Retina (tissue), 1 donor: ENCODE measurements at places on chromosomes 3 and 15.

GRCh38 chr15:89196994-89197393, 24.4 kb downstream of the RLBP1 start:
- DNase-seq = no peak

- DNase-seq = no peak
Observed at GRCh38 chr15:49015896-49016295, 30.4 kb downstream of the SECISBP2L start.

- no peak for DNase-seq
Observed at GRCh38 chr15:26103002-26103404, 239.9 kb upstream of the ATP10A start.

DNA sequence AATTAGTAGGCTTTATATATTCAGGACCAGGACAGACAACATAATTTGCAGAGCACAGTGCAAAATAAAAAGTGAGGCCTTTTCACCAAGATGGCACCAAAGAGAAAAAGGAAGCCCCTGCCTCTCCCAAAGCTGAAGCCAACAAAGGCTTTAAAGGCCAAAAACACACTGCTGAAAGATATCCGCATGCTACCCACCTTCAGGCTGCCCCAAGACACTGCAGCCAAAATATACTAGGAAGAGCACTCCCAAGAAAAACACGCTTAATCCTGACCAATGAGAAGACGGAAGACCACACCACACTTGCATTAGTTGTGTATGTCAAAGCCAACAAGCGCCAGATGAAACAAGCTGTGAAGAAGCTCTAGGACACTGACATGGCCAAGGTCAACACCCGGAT, 38.0 kb downstream of the PIK3CB start:
- no peak for DNase-seq

GRCh38 chr3:133869586-133869985, 26.1 kb downstream of the RAB6B start:
- no peak for DNase-seq

DNA sequence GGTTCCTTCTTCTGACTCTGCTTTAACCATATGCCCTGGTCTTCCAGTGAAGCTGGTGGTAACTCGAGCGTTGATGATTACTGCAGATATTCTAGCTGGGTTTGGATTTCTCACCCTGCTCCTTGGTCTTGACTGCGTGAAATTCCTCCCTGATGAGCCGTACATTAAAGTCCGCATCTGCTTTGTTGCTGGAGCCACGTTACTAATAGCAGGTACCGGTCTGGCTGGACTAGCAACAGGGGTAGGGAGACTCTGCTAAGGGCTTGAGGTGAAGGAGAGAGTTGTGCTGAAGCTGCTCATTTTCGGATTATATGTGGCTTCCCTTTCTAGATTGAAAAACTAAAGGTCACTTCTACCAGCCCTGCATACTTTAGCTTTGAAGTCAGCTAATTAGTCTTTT, 16.8 kb downstream of the CLDN16 start:
- DNase-seq = no peak

- DNase-seq = no peak
Observed at GRCh38 chr3:90055666-90056065, 948.2 kb downstream of the EPHA3 start.

DNA sequence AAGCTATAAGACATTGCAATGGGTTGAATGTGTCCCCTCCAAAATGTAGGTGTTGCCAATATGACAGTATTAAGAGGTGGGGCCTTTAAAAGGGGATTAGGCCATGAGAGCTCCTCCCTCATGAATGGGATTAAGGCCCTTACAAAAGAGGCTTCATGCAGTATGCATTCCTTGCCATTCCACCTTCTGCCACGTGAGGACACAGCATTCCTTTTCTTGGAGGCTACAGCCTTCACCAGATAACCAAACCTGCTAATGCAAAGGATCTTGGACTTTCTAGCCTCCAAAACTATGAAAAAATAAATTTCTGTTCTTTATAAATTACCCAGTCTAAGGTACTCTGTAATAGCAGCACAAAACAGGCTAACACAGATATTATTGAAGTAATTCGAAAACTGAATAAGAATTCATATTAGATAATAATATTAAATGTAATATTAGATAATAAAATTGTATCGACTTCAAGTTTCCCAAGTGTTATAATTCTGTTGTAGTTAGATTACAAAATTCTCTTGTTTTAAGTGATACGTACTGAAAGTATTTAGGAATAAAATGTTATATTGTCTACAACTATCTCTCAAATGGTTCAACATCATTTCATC, 29.4 kb upstream of the ATP8B4 start:
- peak; percentile 29 for DNase-seq

DNA sequence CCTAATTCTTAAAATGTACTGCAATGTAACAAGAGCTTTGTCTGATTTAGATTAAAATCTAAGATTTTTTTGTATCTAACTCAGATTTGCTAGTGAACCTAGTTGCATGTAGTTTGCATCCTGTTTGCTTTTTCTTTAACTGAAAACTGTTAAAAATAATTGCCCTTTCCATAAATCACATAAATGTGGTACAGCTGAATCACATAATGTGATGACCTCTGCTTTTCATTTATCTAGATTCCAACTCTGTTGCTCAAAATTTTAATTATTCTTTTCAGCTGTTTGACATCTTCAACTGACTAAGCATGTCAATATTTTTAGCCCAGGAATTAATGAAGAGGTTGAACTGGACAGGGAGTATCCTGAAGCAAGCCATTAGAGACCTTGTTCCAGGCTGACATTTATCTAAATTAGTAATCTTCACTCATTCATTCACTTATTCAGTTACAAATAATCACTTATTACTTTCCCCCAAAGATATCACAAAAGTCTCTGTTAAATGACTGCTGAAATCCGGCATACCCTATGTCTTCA, 101.9 kb upstream of the PLXND1 start:
- DNase-seq = no peak

DNA sequence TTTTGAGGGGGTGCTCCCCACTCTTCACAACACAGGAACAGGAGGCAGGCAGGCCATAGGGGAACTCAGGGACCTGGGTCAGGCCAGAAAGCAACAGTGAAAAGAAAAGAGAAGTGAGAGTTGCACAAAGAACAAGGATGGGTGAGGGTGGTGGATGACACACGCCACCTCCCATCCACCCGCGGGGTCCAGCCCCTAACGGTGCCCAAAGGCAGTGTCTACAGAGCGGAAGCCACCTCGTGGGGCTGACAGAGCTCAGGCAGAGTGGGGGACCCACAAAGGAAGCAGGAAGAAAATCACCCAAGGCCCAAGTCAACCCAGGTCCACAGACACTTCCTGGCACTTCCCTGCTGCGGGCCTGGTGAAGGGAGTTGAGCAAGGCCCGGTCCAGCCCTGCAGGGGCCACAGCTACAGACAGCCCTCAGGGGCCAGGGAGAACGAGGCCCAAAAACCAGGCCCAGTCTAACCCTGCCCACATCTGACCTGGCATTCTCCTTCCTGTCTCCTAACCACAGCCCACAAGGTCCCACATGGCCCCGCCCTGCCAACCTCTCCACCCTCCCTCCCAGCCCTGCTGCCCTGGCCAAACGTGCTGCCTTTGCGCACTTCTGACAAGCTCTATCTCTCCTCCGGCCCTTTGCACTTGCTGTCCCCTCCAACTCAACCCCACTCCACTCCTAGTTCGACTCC, 5.9 kb downstream of the NUP210 start:
- no peak for DNase-seq

DNA sequence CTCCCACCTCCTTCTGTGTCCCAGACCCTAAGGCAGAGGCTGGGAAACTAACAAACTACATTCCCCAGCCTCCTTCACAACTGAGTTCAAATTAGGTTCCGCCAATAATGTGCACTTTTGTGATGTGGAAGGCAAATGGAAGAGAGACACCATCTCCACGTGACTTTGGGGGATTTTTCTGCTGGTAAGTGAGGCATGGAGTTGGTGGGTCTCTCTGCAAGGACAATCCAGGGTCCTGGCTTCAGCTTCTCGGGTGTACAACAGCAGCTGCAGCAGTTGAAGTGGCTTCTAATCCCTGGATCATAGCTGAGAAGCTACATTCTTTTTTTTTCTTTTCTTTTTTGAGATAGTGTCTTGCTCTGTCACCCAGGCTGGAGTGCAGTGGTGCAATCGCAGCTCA, 58.9 kb upstream of the GATA2 start:
- no peak for DNase-seq

GRCh38 chr15:66850996-66851310, 148.9 kb downstream of the SMAD6 start:
- no peak for DNase-seq

DNA sequence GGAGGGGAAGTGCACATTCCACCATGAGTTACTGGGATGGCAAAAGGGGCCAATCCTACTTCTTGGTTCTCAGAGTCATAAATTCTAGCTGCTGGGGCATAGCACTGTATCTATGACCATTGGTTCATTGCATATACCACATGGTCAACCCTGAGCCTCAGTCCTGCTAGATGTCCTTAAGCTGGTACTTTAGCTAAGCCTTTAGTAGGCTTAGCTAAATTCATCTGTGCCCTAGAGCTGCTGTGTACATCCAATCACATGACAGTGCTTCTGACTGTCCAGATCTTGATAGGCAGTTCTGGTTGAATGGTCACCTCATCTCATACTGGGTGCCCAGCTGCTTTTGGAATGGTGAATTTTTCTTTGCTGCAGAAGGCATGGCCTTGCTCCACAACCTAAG, 8.2 kb downstream of the NDUFB4 start:
- DNase-seq = no peak

DNA sequence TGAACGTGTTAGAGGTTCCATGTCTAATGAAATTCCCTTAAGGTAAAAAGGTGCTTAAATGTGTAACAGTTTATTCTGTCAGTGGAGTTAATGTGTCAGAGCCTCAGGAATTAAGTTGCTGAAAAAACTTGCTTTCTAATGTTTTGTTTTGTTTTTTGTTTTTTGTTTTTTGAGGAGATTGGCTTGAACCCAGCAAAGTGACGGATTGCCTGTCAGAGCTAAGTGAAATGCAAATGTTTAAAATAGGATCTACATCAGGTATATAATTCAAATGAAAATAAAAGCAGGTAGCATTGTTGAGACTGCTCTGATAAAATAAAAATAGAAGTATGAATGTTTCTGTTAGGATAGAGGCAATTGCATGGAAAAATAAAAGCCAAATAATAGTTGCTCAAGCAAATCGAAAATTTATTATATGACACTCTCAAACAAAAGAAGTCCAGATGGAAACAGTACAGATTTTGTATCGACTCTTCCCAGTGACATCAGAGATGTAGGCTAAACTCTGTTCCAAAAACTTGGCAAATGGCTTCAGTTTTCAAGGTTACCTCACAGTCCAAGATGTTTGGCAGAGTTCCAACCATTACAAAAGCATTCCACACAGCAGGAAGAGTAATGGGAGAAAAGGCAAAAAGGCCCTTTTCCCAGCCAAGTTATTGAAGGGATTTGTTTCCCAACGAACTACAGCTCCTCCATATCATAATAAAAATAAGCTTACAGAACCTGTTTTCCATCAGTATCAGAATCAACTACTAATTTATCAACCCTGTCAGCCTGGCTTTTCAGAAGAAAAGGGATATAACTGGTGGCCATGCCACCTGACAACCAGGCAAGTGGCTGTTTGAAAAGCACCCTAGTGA, 291.0 kb downstream of the TBL1XR1 start:
- DNase-seq = no peak

DNA sequence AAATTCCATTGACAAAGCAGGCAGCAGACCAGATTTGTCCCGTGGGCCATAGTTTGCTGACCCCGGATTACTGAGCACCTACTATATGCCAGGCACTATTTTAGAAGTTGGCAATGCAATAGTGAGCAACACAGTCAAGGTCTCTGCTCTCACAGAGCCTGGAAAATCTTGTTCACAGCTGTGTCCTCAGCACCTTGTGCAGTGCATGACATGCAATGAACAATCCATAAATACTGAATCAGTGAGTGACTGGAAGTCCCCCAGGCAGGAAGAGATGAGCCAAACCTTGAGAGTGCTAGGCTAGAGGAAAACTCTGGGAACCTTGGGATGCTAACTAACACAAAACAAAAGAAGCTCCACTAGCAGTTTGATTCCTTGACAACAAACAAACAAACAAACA, 14.4 kb downstream of the TM4SF1 start:
- DNase-seq = no peak

DNA sequence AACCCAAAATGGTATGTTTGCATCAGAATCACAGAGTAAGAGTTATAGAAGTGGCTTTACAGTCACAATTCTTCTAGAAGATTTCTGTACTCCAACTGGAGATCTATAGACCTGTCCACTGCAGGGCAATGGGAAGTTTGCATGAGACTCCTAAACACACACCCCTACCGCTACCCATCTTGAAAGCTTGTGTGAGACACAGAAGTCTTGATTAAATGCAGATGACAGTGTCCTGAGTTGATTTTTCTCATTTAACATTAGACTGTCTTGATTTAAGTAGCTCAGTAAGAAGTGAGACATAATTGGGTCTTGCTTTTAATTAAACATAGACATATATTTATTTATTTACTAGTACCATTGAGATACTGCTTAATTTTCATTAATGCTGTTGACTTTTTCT, 54.4 kb downstream of the CD47 start:
- DNase-seq = no peak

GRCh38 chr3:104101736-104102135, 1265.0 kb upstream of the ALCAM start:
- no peak for DNase-seq

GRCh38 chr3:107634099-107634489, 111.3 kb downstream of the BBX start:
- DNase-seq = no peak

- no peak for DNase-seq
Observed at GRCh38 chr15:31489281-31489680, 162.6 kb downstream of the KLF13 start.

GRCh38 chr3:40617084-40617483, 92.3 kb downstream of the ZNF621 start:
- DNase-seq = peak; percentile 6

- no peak for DNase-seq
Observed at GRCh38 chr3:52454250-52454937, 553 bp upstream of the TNNC1 start.

DNA sequence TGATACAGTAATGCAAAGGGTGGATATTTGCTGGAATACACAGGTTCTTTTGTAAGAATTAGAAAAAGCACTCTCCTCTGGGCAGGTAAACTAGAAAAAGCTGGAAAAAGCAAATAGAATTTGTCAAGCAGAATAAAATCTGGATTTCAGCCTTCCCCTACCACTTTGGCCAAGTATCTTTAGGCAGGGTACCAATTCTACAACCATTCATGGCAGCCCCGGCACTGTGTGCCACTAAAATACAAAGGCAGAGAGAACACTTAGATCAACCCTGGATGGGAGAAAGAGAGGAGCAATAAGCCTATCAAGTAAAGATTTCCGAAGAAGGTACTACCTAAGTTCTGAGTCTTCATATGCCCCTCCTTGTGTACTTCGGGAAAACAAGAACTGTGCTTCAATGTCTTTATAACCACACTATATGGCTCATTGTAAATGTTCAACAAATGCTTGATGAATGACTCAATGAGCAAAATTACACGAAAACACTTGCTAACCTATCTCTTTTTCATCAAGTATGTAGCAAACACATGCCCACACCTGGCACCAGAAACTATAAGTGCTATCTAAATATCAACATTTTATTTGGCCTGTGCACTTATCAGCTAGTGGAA, 20.8 kb downstream of the STAG1 start:
- no peak for DNase-seq

DNA sequence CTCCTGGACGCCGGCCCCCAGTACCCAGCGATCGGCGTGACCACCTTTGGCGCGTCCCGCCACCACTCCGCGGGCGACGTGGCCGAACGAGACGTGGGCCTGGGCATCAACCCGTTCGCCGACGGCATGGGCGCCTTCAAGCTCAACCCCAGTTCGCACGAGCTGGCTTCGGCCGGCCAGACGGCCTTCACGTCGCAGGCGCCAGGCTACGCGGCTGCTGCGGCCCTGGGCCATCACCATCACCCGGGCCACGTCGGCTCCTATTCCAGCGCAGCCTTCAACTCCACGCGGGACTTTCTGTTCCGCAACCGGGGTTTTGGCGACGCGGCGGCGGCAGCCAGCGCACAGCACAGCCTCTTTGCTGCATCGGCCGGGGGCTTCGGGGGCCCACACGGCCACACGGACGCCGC, 956 bp downstream of the ZIC1 start:
- peak; percentile 86 for DNase-seq
